ENCODE measurements at places on chromosomes 11 and 22. TPM values are rescaled to one million over a fixed set of nuclear protein-coding genes. Genes with fewer than 3 reads are reported as not detected.

Gene JAML
- not detected for total RNA-seq

Gene ZFPL1
- 45.9 TPM for total RNA-seq

Gene APOL4
- 4.2 TPM for total RNA-seq

Gene APOL1
- 0.87 TPM for total RNA-seq

Gene CHRM1
- 0.41 TPM for total RNA-seq

Gene OR9G4
- not detected for total RNA-seq

Gene ZP1
- not detected for total RNA-seq

- peak overlapping the region; percentile 94 for H3K4me3 ChIP-seq
- peaks cover 46% of the 10 kb centered on the region for H3K36me3 ChIP-seq
- peak overlapping the region; percentile 79 for H3K27ac ChIP-seq
- peaks cover 4% of the 10 kb centered on the region for H3K4me1 ChIP-seq
These were observed 857 bp downstream of the ZPR1 start for GRCh38 chr11:116786966-116787365.

DNA sequence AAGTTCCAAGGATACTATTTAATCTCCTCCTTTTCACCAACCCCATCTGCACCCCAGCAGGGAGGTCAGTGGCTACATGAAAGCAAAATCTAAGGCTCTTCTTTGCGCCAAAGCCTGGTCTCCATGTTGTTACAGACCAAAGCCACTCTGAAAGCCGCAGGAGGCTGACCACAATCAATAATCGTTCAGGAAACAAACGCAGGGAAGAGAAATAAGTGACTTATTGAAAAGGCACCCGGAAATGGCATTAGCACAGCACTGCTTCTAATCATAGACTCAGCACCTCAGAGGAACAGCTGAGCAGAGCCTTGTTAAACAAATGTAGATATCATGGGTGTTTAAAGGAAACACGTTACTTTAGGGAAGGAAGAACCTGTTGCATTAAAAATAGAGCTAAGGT is 183.9 kb downstream of the KIRREL3 start:
- H3K27ac ChIP-seq, result no peak overlapping the region
- DNase-seq, result peak; percentile 12
- peaks cover 33% of the 10 kb centered on the region for H3K27me3 ChIP-seq
- H3K4me1 ChIP-seq, result no peaks in the 10 kb centered on the region
- H3K36me3 ChIP-seq, result no peaks in the 10 kb centered on the region

- H3K27ac ChIP-seq, result no peak overlapping the region
- H3K4me3 ChIP-seq, result no peak overlapping the region
- no peak for DNase-seq
These were observed 4.4 kb downstream of the TMPRSS6 start for GRCh38 chr22:37105154-37105553.

GRCh38 chr11:101003468-101003867 is 126.1 kb downstream of the PGR start:
- H3K4me1 ChIP-seq, result no peaks in the 10 kb centered on the region
- H3K27me3 ChIP-seq, result no peaks in the 10 kb centered on the region
- DNase-seq, result no peak
- no peak overlapping the region for H3K27ac ChIP-seq

DNA sequence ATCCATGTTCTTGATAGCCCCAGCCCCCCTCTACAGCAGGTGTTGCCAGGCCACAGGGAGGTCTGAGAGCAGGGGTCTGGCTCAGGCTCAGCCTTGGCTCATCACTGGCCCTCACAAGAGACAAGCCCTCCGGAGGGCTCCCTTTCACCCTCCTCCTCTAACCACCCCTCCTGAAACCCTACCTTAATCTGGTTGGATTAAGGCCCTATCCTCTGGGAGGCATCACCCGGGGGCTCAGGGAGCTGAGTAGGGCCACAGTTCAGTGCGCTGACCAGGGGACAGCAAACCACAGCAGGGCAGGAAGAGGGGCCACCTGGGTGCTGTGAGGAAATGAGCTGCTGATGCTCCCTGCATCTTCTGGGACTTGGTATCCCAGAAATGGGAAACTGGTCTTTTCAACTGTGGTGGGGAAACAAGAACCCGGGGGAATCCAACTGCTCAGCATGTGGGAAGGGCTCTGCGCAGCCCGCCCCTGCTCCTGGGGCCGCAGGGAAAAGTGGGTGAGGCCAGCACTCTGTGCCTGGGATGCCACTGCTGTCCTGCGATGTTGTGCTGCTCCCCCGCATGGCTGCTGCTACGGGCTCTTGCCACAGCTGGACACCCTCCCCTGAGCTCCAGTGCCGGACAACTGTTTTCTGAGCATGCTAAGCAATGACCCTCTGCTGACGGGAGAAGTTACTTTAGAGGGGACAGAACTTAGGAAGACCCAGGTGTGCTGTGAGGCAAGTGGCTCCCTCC is 17.5 kb downstream of the ADORA2A start:
- H3K36me3 ChIP-seq, result no peaks in the 10 kb centered on the region
- no peaks in the 10 kb centered on the region for H3K27me3 ChIP-seq
- DNase-seq, result no peak
- H3K27ac ChIP-seq, result peak overlapping the region; percentile 22

DNA sequence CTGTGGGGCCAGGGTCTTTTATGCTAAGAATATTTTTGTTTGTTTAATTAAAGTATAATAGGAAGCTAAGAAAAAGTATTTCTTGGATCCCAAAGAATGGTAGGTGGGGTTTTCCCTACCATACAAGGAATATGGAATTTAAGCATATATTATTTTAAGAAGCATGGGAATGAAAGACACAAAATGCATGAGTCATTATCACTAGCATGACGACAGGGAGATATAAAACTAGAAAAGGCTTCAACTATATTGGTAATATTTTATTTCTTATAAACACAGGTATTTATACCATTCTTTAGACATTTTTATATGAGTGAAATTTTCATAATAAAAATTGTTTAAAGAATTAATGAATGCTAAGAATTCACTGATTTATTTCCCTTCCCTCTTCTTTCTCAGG is 39.3 kb upstream of the SOX6 start:
- peak overlapping the region; percentile 58 for H3K27ac ChIP-seq
- H3K4me1 ChIP-seq, result peaks cover 25% of the 10 kb centered on the region
- no peaks in the 10 kb centered on the region for H3K27me3 ChIP-seq
- no peak overlapping the region for H3K4me3 ChIP-seq

GRCh38 chr11:60948250-60948649 is 3.7 kb downstream of the SLC15A3 start:
- H3K4me1 ChIP-seq, result no peaks in the 10 kb centered on the region
- no peak overlapping the region for H3K4me3 ChIP-seq
- no peaks in the 10 kb centered on the region for H3K27me3 ChIP-seq
- DNase-seq, result no peak
- H3K27ac ChIP-seq, result no peak overlapping the region

GRCh38 chr22:28029201-28029948 is 110.3 kb upstream of the PITPNB start:
- H3K27ac ChIP-seq, result no peak overlapping the region
- DNase-seq, result peak; percentile 80
- H3K4me3 ChIP-seq, result no peak overlapping the region
- no peaks in the 10 kb centered on the region for H3K27me3 ChIP-seq
- H3K36me3 ChIP-seq, result peaks cover 6% of the 10 kb centered on the region

GRCh38 chr22:19886605-19887255 is 32.1 kb upstream of the GNB1L start:
- no peaks in the 10 kb centered on the region for H3K27me3 ChIP-seq
- H3K36me3 ChIP-seq, result no peaks in the 10 kb centered on the region
- H3K4me3 ChIP-seq, result no peak overlapping the region

- H3K27me3 ChIP-seq, result peaks cover 3% of the 10 kb centered on the region
- no peaks in the 10 kb centered on the region for H3K36me3 ChIP-seq
- no peak overlapping the region for H3K4me3 ChIP-seq
- no peak for DNase-seq
These were observed 106.4 kb downstream of the CTNND1 start for GRCh38 chr11:57867966-57868365.

DNA sequence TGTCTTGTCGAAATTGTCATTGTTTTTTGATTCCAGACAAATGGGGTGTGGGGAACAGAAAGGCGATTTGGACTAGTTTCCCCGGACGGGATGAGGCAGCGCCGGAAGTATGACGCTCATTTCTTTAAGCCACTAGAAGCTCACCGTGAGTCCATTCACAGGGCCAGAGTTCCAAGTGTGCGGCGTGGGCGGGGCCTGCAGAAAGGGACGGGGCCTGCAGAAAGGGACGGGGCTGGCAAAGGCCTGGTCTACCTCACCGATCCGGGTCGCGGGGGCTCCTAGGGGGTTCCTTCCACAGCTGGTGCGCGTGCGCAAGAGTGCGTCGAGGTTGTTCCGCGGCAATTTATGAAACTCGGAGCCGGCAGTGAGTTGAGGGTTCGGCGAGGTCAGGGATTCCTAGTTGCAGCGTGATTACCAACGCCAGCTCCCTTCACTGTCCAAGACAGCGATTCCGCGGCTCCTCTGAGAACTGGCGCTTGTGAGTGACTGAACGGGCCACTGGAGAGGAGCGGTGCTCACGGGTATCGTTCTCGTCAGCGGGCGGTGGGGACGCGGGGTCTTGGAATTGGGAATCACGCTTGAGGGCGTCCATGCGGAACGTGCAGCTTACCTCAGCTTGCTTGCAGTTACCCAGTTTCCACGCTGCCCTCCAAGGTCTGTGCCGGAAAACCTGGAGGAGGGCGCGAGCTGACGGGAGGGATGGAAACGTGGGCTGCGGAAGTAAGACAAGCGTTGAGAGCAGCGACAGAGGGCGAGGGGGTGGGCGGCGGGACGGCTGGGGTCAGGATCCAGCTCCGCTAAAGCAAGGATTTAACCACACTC is at the start of gene ZNF215:
Gene ZNF215, plus strand, starts transcription at position 219 of the 822 bp plus-strand sequence. CDS start 5,847 bp downstream, outside the sequence.
- no peaks in the 10 kb centered on the region for H3K36me3 ChIP-seq
- DNase-seq, result peak; percentile 55
- peaks cover 30% of the 10 kb centered on the region for H3K27me3 ChIP-seq

DNA sequence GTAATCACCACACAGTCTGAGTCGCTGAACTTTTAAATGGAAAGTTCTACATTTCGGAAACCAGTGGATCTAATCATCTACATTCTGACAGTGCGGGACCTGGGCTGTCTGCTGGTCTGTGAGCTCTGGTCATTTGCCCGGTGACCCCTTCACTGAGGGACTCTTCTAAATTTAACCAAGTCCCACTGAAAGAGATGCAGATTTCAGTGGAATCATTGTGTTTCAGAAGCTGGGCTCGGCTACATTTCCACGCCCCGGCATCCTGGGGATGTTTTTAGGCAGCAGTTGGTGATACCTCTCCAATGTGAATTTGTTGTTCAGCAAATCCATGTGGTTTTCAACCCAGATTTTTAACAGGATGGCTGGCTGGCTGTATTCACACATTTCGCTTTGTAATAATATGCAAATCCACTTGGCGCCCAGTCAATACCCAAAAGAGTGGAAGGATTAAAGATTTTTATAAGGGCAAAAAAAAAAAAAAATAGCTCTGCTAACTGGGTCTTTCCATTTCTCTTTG is 145.5 kb upstream of the RASSF10 start:
- peak; percentile 90 for DNase-seq
- peaks cover 41% of the 10 kb centered on the region for H3K4me1 ChIP-seq
- peak overlapping the region; percentile 34 for H3K4me3 ChIP-seq
- peak overlapping the region; percentile 78 for H3K27ac ChIP-seq
- H3K27me3 ChIP-seq, result no peaks in the 10 kb centered on the region

DNA sequence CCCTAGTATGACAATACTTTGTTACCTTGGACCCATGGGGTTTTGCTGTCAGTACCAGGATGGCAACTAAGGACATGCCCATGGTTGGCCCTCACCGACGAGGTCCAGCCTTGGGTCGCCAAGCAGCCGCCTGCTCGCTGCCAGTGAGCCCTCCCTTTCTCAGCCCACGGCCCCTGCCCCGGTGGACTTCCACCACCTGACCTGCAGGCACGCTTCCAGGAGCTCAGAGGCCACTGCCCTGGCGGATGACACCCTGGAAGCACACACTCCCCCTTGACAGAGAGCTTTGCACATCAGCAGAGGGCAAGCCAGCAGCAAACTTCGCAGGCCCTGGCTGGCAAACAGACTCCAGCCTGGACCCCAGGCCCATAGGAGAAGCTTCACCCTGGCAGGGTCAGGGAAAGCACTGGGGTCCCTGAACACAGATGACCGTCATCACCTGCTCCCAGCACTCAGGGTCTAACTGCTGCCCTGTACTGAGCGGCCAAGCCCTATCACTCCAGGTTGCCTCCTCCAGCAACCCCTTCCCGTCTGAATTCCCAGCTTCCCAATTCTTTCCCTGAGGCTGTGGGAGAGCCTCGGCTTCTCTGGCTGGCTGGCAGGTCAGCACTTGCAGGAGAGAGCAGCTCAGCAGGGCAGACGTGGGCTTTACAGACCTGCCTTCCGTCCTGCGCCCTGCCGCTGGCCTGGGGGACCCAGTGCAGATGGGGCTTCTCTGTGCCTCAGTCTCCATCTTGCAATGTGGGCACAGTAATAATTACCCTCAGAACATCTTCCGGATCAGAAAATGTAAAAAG is 2.7 kb upstream of the PPARA start:
- H3K27me3 ChIP-seq, result peaks cover 14% of the 10 kb centered on the region
- H3K36me3 ChIP-seq, result no peaks in the 10 kb centered on the region
- no peak for DNase-seq
- peaks cover 13% of the 10 kb centered on the region for H3K4me1 ChIP-seq

DNA sequence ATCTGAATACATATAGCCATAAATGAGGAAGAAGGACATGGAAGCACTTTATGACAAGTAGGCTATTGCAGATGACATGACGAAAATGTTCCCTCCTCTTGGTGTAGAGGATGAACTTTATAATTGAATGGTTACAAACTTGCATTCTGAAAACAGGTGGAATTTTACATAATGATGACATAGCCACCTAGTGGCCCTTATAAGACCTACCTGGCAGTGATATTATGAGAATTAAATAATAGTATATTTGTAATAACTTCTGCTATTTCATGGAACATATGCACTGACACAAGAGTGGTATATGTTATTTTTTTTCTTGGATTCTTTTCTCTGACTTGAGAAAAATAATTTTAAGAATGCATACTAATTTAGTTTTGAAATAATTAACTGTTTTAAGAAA is 22.9 kb downstream of the TRIM22 start:
- H3K4me1 ChIP-seq, result no peaks in the 10 kb centered on the region
- H3K27ac ChIP-seq, result no peak overlapping the region
- H3K4me3 ChIP-seq, result no peak overlapping the region
- no peak for DNase-seq
- no peaks in the 10 kb centered on the region for H3K27me3 ChIP-seq

- peaks cover 26% of the 10 kb centered on the region for H3K4me1 ChIP-seq
- no peaks in the 10 kb centered on the region for H3K27me3 ChIP-seq
- H3K27ac ChIP-seq, result peak overlapping the region; percentile 2
- peaks cover 35% of the 10 kb centered on the region for H3K36me3 ChIP-seq
These were observed 5.8 kb downstream of the ARL14EP start for GRCh38 chr11:30328681-30329080.
